Placental pericyte (primary cell): ENCODE measurements at places on chromosomes 16 and 17. TPM values are rescaled to one million over a fixed set of nuclear protein-coding genes. Genes with fewer than 3 reads are reported as not detected.

Gene CNTD1
- total RNA-seq: under 0.01 TPM in 1 of 2 replicates, not detected in the other

Gene TMEM238L
- not detected in 2 replicates for total RNA-seq

Gene SLC5A10
- total RNA-seq: not detected in 2 replicates

Gene C1QTNF8
- total RNA-seq: not detected in 2 replicates

Gene SOST
- not detected in 2 replicates for total RNA-seq
